Adrenal gland (tissue), 19 donors: ENCODE measurements at places on chromosomes 5 and 9. TPM values are rescaled to one million over a fixed set of nuclear protein-coding genes. Genes with fewer than 3 reads are reported as not detected.
A peak's percentile ranks its signal among the peaks of the same experiment; 100 is the strongest.

- peaks cover 97% of the 10 kb centered on the region for H3K4me1 ChIP-seq
- no peaks in the 10 kb centered on the region for H3K36me3 ChIP-seq
- H3K4me3 ChIP-seq: no peak overlapping the region
- H3K27ac ChIP-seq: peak overlapping the region; percentile 33
- H3K27me3 ChIP-seq: no peaks in the 10 kb centered on the region
Measured at GRCh38 chr9:131407717-131408195, 13.9 kb downstream of the PRRC2B start.

S1PR3 gene
- 14.1 TPM for polyA plus RNA-seq

GRCh38 chr9:136010176-136010575 lies 49.0 kb upstream of the UBAC1 start:
- H3K27ac ChIP-seq: peak overlapping the region; percentile 88
- no peaks in the 10 kb centered on the region for H3K36me3 ChIP-seq
- peaks cover 17% of the 10 kb centered on the region for H3K4me1 ChIP-seq
- DNase-seq: no peak

- DNase-seq: no peak
- no peaks in the 10 kb centered on the region for H3K4me1 ChIP-seq
- H3K4me3 ChIP-seq: no peak overlapping the region
Measured at GRCh38 chr5:124232515-124232914, 513.9 kb downstream of the ZNF608 start.

SPATA31C1 gene
- polyA plus RNA-seq: not detected

DNA sequence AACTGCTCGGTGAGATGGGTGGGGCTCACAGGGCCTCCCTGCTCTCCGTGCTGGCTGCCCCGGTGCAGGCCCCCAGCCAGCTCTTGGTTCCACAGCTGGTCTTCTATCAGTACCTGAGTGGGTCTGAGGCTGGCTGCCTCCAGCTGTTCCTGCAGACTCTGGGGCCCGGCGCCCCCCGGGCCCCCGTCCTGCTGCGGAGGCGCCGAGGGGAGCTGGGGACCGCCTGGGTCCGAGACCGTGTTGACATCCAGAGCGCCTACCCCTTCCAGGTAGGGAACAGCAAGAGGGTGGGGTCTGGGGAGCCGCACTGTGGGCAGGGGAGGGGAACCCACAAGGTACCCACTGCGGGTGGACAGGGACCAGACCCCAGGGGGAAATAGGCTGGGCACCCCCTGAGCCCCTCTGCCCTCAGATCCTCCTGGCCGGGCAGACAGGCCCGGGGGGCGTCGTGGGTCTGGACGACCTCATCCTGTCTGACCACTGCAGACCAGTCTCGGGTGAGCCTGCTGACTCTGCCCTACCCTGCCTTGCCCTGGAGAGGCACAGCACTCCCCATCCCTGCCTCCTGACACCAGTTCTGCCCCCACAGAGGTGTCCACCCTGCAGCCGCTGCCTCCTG lies 2.8 kb downstream of the MAMDC4 start:
- no peak overlapping the region for H3K4me3 ChIP-seq
- H3K27me3 ChIP-seq: no peaks in the 10 kb centered on the region

TRIM52 gene
- 14.4 TPM for polyA plus RNA-seq

LEAP2 gene
- polyA plus RNA-seq: 0.57 TPM

FAM163B gene
- 4.5 TPM for polyA plus RNA-seq

OR1B1 gene
- not detected for polyA plus RNA-seq

- no peak overlapping the region for H3K27ac ChIP-seq
- H3K36me3 ChIP-seq: peaks cover 57% of the 10 kb centered on the region
- H3K4me1 ChIP-seq: peaks cover 13% of the 10 kb centered on the region
- no peak overlapping the region for H3K4me3 ChIP-seq
- no peaks in the 10 kb centered on the region for H3K27me3 ChIP-seq
- DNase-seq: no peak
Measured at GRCh38 chr5:10254686-10255085, 4.6 kb downstream of the CCT5 start.

C7 gene
- polyA plus RNA-seq: 442 TPM

DNA sequence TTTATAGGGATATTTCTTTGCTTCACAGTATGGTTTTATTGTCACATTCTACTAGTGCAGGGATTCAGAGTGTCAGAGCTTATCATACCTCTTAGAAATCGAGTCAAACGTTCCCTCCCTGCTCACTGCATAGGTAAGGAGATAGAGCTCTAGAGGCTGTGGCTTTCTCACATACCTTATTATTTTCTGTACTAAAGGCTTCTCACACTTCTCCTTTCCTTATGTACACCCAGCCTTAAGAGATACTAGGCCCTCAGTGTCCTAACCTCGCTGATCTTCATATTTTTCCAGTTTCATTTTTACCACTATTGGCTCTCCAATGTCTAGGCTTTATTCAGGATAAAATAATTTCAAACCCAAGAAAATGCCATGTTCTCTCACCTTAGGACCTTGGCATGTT lies 297.3 kb upstream of the RIOK2 start:
- H3K36me3 ChIP-seq: no peaks in the 10 kb centered on the region
- H3K27me3 ChIP-seq: no peaks in the 10 kb centered on the region
- no peaks in the 10 kb centered on the region for H3K4me1 ChIP-seq
- H3K4me3 ChIP-seq: no peak overlapping the region

GRCh38 chr5:176818391-176819098 lies 8.2 kb downstream of the UNC5A start:
- H3K27me3 ChIP-seq: peaks cover 39% of the 10 kb centered on the region
- no peak overlapping the region for H3K4me3 ChIP-seq

MYOT gene
- 3.7 TPM for polyA plus RNA-seq

- H3K27ac ChIP-seq: no peak overlapping the region
- no peaks in the 10 kb centered on the region for H3K4me1 ChIP-seq
- DNase-seq: no peak
- no peaks in the 10 kb centered on the region for H3K27me3 ChIP-seq
- H3K4me3 ChIP-seq: no peak overlapping the region
Measured at GRCh38 chr9:14441976-14442651, 128.2 kb upstream of the NFIB start.

DNA sequence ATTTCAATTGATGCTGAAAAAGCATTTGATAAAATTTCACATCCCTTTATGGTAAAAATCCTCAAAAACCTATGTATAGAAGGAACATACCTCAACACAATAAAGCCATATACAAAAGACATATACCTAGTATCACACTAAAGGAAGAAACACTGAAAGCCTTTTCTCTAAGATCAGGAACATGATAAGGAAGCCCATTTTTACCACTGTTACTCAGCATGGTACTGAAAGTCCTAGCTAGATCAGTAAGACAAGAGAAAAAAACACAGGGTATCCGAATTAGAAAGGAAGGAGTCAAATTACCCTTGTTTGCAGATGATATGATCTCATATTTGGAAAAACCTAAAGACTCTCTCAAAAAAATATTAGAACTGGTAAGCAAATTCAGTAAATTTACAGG lies 350.2 kb upstream of the PDE4D start:
- H3K27me3 ChIP-seq: no peaks in the 10 kb centered on the region
- no peak for DNase-seq
- no peak overlapping the region for H3K27ac ChIP-seq
- no peaks in the 10 kb centered on the region for H3K4me1 ChIP-seq
- no peak overlapping the region for H3K4me3 ChIP-seq
- no peaks in the 10 kb centered on the region for H3K36me3 ChIP-seq

- no peaks in the 10 kb centered on the region for H3K4me1 ChIP-seq
- no peaks in the 10 kb centered on the region for H3K36me3 ChIP-seq
- no peaks in the 10 kb centered on the region for H3K27me3 ChIP-seq
- H3K4me3 ChIP-seq: no peak overlapping the region
- no peak for DNase-seq
Measured at GRCh38 chr5:60354311-60354710, 345.7 kb downstream of the DEPDC1B start.

CLINT1 gene
- 101 TPM for polyA plus RNA-seq

DNA sequence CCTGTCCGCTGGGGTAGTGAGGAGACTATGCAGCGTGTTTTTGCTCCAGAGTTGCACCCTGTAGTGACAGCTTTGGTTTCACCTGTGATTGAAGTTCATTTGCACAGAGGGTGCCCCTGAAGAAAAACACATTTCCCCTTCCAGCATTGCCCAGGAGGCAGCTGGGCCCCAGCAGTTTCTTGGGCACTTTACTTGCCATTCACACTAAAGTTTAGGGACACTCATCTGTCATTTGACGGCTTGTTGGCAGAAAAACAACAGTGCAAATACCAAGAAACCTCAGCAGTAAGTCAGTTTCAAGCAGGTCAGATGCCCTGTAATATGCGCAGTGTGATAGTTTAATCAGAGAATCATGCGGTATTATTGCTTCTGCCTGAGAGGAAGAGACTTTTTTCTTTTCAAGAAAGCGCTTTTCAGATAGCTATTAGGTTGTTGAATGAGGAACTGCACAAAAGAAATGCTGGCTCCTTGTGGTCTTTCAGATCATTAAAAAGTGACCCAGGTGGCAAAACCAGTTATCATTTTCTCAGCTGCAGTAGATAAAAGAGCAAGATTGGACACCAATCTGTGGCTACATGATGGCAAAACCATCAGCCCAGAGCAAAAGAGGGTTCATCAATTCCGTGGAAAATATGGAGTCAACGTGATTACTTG lies 136.2 kb upstream of the PUM3 start:
- no peaks in the 10 kb centered on the region for H3K27me3 ChIP-seq
- DNase-seq: no peak
- H3K36me3 ChIP-seq: no peaks in the 10 kb centered on the region
- no peak overlapping the region for H3K4me3 ChIP-seq

GRCh38 chr5:56971275-56971674 lies 19.4 kb upstream of the MIER3 start:
- H3K4me1 ChIP-seq: no peaks in the 10 kb centered on the region
- DNase-seq: no peak
- H3K27me3 ChIP-seq: peaks cover 7% of the 10 kb centered on the region
- H3K27ac ChIP-seq: no peak overlapping the region
- no peaks in the 10 kb centered on the region for H3K36me3 ChIP-seq
